ENCODE measurements at places on chromosomes 2 and 18.

DNA sequence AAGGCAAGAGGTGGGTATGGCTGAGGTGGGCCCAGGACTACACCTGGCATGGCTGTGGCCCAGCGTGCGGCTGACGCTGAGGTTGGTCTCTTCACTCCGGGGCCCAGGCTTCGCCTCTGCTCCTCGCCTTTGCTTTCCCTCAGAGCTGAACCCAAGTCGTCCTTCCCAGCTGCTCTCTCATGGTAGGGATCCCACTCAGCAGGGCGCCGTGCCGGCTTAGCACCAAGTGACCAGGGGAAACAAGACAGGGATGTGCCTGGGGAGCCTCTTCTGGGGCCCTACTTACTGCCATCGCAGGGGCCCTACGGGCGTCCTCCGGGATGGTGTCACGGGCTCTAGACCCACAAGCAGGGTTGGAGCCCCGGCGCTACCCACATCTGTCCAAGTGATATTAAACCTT lies 138.1 kb upstream of the ALKAL2 start:
- no peak for DNase-seq

DNA sequence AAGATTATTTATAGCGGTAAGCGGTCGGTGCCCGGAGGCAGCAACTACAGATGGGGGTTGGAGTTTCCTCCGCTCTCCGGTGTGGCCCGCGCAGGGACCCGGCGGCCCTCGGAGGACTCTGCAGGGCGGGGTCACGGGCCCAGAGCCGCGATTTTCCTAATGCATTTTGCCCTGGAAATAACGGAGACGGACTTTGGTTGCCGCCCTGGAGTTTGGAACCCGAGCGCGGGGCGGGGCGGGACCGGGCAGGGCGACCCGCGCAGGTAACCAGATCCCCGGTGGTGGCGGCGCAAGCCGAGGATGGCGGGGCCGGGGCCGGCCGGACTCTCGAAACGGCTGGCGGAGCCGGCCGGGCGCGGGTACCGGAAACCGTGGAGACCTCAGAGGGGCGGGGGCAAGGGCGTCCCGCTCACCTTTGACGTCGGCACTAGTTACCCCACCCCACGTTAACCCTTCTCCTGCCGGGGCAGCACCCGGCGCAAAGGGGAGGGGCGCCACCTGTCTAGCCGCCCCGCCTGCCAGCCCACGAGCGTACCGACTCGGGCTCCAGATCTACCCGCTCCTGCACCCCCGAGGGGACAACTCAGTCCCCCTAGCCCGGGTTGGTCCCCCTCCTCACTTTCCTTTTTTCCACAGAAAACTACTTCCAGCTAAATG lies 2.9 kb downstream of the CYP26B1 start:
- no peak for DNase-seq

- peak; percentile 30 for DNase-seq
Observed at GRCh38 chr2:162072976-162073887, 783 bp downstream of the DPP4 start.

DNA sequence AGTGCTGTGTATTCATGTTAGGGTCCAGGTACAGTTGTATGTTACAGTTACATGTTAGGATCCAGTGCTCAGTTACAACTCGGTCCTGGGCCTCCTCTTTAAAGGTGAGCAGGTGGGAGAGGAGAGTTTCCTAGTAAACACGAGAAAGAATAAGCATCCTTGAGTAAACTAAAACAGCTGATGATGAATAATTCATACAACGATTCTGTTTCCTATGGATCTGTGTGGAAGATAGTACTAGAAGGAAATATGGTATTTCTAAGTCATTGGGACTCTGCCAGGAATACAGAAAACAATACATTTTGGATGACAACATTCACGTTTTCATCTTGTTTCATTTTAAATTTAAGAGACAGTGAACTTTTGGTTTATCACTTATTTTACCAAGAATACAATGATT lies 29.5 kb downstream of the SNTG2 start:
- DNase-seq, result no peak

GRCh38 chr2:182191061-182191460 lies 205.4 kb downstream of the PPP1R1C start:
- DNase-seq, result no peak

DNA sequence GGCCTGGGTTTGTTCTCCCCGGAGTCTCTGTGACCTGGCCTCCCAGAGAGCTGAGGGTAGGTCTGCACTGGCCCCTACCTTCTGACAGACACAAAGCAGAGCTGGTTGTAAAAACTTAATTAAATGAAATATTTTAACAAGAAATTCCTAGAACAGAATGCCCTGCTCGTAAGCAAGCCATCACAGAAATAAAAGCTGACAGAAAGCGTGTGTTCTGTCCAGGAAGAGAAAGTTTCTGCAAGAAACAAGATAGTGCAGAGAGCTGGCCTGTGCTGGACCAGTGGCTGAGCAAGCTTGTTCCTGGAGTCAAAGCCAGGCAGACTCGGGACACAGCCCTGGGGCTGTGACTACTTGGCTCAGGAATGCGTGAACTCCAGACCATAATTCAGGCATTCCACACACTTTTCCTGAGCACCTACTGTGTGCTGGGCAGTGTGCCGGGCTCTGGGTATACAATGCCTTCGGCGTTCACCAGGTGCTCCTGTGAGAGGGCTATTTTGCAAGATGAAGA lies 51.6 kb downstream of the APOB start:
- no peak for DNase-seq

GRCh38 chr2:206820807-206821206 lies 55.4 kb downstream of the FASTKD2 start:
- DNase-seq, result no peak

GRCh38 chr2:174281736-174282135 lies 33.4 kb upstream of the OLA1 start:
- DNase-seq, result no peak

GRCh38 chr2:181120625-181121024 lies 140.2 kb downstream of the UBE2E3 start:
- no peak for DNase-seq

- no peak for DNase-seq
Observed at GRCh38 chr2:224134003-224134734, 95.1 kb upstream of the SERPINE2 start.

DNA sequence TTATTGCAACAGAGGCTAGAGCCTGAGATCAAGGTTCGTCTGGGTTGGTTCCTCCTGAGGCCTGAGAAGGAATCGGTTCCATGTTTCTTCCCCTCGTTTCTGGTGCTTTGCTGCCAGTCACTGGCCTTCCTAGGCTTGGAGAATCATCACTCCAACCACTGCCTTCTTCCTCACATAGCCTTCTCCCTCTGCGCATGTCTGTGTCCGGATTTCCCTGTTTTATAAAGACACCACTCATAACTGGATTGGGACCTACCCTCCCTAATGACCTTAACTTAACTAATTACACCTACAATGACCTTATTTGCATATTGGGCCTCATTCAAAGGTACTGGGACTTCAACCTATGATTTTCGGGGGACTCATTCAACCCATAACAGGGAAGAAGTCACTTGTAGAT lies 119.8 kb upstream of the CCDC68 start:
- no peak for DNase-seq

DNA sequence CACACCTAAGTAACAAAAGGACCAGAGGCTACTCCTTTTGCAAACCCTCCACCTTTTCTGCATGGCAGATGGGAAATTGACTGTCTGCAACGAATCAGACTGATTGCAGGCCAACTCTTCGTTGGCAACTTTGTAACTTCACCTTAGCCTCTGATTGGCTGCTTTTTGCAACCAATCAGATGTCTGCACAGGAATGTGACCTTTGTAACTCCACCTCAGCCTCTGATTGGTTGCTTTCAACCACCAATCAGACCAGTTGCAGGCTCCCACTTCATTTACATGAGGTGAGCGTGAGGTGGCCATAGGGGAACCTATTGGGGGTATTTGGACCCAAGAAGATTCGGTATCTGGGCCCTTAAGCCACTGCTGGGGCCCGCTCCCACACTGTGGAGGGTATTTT lies 209.0 kb downstream of the EN1 start:
- no peak for DNase-seq

DNA sequence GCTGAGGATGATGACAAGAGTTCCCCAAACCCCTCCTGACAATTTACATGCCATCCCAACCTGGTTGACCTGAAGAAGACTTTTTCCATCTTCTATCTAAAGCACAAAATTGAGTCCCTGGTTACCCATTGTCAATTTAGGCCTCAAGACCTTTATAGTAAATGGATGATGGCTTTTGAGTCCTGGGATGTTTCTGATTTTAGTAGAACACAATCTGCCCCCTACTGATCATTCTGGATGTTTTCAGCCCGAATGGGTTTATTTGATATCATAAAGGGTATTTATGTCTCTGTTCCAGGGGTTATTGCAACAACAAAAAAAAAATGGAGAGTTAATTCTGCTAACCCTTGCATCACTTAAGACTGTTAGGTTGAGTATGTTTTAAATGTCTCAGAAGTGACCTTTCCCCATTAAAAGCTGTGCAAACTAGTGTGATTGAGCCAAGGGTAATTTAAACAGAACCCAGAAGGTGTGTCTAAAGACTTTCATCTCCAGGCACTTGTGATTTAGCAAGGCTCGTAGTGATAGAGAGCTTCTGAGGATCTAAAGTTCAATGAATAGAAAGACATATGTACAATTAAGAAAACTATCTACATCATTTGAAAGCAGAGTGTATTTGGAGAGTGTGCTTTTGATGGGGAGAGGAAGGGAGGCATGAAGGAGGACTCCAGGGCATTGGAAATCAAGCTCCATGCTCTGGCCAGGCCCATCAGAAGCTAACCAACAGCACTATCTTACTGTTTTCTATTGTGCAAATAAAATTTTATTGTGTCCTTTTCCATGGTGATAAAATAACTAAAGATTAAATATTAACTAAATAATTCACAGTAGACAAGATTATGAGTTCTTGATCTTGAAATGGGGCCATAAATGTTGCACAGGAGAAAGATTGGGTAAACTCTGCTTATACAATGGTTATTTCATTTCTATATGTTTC lies 96.6 kb upstream of the NOSTRIN start:
- DNase-seq, result no peak

DNA sequence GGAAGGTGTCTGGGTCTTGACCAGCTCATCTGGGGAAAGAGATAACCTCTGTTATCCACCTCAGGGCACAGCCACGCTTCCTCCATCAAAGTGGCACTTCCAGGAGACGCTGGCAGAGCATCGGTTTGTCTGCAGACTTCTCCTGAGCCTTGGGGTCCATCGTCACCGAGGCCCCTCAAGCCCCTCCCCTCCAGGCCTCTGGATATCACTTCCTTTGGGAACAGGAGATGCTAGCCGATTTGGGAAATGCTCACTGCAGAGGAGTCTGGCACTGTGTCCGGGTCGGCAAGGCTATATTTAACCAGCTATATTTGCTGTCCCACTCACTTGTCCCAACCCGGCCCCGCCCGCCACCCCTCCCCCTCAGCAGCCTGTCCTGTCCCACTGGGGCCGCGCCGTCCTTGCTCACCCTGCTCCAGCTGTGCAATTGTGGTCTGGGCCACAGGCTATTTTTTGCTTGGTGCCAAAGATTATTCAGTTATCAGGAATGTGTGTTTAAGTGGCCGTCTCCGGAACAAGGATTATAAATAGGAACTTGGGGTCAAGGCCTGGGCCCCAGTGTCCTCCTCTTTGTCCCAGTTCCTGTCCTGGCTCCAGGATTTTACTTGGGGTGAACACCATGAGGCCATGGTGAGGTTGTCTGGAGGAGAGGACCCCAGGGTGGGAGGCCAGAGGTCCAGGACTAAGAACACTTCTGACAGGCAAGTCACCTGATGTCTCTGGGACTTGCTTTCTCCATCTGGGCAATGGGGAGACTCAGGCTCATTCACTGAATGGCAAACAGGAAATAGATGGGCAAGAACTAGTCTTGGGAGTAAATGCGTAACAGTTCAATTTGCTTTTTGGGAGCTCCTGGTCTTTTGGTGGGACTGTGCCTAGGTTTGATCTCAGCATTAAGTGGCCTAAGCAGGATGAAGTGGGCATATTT lies 263.6 kb downstream of the DYSF start:
- DNase-seq, result no peak

DNA sequence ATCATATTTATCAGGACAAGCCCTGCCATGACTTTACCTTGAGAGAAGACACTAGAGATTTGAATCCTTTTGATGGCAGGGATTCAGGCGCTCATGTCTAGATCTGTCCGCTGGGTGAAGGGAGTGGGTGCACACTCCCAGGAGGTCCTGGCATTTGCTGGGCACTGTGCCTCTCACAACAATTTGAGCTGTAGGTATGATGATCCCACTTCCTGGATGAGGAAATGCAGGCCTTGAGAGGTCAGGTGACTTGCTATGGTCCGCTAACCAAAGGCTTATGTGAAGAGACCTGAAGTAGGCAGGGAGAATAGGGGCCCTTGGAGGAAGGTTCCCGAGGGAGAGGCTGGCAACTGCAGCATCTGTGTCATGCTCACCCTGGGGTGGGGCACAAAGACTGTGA lies 206.1 kb downstream of the HAUS1 start:
- no peak for DNase-seq

DNA sequence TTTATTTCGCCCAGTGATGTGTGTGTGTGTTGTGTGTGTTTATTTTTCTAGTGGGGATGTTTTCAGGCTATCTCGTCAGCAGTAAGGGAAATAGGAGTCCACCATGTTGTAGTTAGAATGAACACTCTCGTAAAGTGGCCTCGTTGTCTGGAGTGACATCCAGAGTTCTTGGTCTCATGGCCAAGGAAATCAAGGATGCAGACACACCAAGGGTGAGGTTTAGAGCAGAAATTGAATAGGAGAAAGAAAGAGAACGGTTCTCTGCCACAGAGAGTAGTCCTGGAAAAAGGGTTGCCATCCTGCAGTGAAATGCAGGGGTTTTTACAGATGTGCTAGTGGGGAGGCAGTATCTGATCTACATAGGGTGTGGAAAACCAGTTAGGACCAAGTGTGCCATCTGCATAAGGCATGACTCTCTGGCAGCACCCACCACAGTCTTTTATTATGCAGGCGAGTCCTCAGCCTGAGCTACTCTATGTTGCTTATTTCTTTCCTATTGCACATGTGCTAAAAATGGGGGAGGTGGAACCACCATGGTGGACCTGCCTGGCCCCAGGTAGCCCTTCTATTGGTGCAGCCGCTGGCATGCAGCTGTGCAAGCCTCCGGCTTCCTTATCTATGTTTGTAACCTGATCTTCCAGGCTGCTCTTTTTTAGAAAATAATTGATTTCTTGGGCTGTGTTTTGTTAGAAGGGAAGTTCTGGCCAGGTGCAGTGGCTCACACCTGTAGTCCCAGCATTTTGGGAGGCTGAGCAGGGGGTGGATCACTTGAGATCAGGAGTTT lies 23.2 kb downstream of the RALB start:
- DNase-seq, result no peak

GRCh38 chr2:55114597-55114996 lies 64.3 kb upstream of the RTN4 start:
- no peak for DNase-seq

GRCh38 chr18:78981394-78981831 lies 1.8 kb downstream of the SALL3 start:
- no peak for DNase-seq

- no peak for DNase-seq
Observed at GRCh38 chr18:24071779-24072178, 57.2 kb downstream of the TTC39C start.

GRCh38 chr18:25898965-25899364 lies 191.4 kb downstream of the SS18 start:
- no peak for DNase-seq

DNA sequence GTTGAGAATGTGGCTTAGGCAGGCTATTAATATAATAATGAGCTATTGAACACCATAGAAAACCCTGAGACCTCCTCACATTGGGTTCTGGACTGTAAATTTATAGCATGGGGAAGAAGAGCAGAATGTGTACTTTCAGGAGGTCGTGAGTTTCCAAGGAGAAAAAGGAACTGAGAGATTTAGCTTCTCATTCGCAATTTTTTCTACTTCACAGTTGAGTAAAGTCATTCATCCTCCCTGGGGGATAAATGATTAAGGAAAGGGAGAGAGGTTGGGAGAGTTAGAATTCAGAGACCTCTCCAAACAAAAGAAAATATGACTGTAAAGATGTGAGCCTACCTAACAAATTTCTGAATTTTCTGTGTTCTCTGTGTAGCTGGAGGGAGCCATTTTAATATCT lies 205.8 kb upstream of the CYRIA start:
- DNase-seq, result no peak
